ENCODE measurements at places on chromosomes 2 and 18.

DNA sequence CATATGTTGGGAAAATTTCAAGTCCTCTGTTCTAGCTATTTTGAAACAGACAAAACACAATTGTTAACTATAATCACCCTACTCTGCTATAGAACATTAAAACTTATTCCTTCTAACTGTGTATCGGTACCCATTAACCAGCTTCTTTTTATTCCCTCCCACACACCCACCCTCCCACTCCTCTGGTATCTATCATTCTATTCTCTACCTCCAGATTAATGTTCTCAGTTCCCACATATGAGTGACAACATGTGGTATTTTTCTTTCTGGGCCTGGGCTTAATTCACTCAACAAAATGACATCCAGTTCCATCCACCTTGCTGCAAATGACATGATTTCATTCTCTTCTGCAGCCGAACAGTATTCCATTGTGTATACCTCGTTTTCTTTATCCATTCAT, 43.3 kb downstream of the EXOC6B start:
- DNase-seq: no peak

GRCh38 chr18:23828426-23828825, 139.2 kb downstream of the LAMA3 start:
- no peak for DNase-seq

- DNase-seq: peak; percentile 46
Measured at GRCh38 chr2:56248965-56249742, 65.4 kb downstream of the CCDC85A start.

- no peak for DNase-seq
Measured at GRCh38 chr2:68764806-68765311, 30.2 kb downstream of the ARHGAP25 start.

GRCh38 chr2:43762286-43762685, 11.6 kb upstream of the DYNC2LI1 start:
- DNase-seq: no peak

- DNase-seq: no peak
Measured at GRCh38 chr2:124658373-124658772, 633.3 kb downstream of the CNTNAP5 start.

GRCh38 chr2:624096-624495, 53.1 kb downstream of the TMEM18 start:
- DNase-seq: no peak
